ENCODE measurements at places on chromosomes 2 and 18. TPM values are rescaled to one million over a fixed set of nuclear protein-coding genes. Genes with fewer than 3 reads are reported as not detected.

Gene SKA1
- total RNA-seq, result 2.5 TPM

Gene AKAIN1
- 1.3 TPM for total RNA-seq

Gene C2orf80
- total RNA-seq, result not detected

Gene SLC5A7
- 1.1 TPM for total RNA-seq

Gene GPR45
- total RNA-seq, result not detected

Gene KCNE4
- total RNA-seq, result 17.8 TPM

Gene PJVK
- 6.2 TPM for total RNA-seq

Gene BIN1
- 132 TPM for total RNA-seq

Gene KCNS3
- 10.9 TPM for total RNA-seq

Gene RNF152
- 49.1 TPM for total RNA-seq

Gene CAPN14
- 0.60 TPM for total RNA-seq

Gene SNORC
- total RNA-seq, result 0.55 TPM

Gene PHOSPHO2
- 19.4 TPM for total RNA-seq

Gene AGXT
- total RNA-seq, result not detected

Gene PARD6G
- total RNA-seq, result 12.5 TPM

Gene CABLES1
- total RNA-seq, result 18.5 TPM

All from camera-type eye (tissue), 1 donor.